Stimulated activated CD8-positive, alpha-beta memory T cell treated with anti-CD3 and anti-CD28 coated beads, Interleukin-7, amount 100 ng/mL, for 48 hours (primary cell): ENCODE measurements at places on chromosomes 7 and 10.

DNA sequence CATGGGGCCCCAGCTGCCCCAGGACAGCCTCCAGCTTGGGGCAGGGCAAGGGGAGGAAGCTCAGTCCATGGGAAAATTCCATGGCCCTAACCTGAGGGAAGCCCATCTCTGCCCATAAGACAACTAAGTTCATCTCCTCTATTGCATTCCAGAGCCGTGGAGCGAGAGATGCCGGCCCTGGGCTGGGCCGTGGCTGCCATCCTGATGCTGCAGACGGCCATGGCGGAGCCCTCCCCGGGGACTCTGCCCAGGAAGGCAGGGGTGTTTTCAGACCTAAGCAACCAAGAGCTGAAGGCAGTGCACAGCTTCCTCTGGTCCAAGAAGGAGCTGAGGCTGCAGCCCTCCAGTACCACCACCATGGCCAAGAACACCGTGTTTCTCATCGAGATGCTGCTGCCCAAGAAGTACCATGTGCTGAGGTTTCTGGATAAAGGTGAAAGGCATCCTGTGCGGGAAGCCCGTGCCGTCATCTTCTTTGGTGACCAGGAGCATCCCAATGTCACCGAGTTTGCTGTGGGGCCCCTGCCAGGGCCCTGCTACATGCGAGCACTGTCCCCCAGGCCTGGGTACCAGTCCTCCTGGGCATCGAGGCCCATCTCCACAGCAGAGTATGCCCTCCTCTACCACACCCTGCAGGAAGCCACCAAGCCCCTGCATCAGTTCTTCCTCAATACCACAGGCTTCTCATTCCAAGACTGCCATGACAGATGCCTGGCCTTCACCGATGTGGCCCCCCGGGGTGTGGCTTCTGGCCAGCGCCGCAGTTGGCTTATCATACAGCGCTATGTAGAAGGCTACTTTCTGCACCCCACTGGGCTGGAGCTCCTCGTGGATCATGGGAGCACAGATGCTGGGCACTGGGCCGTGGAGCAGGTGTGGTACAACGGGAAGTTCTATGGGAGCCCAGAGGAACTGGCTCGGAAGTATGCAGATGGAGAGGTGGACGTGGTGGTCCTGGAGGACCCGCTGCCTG is 4.3 kb downstream of the AOC1 start:
- no peak for DNase-seq

DNA sequence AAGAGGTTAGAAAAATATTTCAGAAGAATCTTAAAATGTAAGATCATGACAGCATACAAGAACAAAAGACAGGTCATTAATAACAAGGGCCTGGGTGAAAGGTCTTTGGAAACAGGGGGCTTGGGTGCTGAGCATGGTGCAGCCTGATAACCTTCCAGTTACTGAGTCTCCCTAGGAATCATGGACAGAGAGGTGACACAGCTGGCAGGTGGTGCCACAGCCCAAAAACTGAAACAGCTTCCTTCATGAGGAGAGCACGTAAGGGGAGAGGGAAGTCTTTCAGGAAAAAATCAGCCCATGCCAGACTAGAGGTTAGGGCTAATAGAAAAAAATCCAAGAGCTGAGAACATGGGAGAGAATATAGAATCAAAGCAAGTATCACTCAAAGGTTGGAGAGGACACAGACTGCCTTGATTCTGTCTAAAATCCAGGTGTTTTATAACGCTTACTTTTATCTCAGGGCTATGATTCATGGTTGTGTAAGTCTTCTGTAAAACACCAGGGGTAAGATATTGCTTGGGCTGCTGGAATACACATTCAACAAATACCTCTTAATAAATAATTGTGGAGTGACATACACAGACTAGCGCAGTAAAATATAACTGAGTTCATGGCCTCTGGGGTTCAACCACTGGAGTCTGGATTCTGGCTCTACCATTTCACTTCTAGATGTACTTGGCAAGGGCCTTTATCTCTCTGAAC is 88.1 kb downstream of the SEMA3C start:
- no peak for DNase-seq

- no peak for DNase-seq
Measured at GRCh38 chr10:56231436-56231835, 129.6 kb downstream of the ZWINT start.

- no peak for DNase-seq
Measured at GRCh38 chr10:103231047-103231551, 14.6 kb upstream of the RPEL1 start.

GRCh38 chr10:75037171-75038153 is 74.0 kb upstream of the SAMD8 start:
- no peak for DNase-seq

DNA sequence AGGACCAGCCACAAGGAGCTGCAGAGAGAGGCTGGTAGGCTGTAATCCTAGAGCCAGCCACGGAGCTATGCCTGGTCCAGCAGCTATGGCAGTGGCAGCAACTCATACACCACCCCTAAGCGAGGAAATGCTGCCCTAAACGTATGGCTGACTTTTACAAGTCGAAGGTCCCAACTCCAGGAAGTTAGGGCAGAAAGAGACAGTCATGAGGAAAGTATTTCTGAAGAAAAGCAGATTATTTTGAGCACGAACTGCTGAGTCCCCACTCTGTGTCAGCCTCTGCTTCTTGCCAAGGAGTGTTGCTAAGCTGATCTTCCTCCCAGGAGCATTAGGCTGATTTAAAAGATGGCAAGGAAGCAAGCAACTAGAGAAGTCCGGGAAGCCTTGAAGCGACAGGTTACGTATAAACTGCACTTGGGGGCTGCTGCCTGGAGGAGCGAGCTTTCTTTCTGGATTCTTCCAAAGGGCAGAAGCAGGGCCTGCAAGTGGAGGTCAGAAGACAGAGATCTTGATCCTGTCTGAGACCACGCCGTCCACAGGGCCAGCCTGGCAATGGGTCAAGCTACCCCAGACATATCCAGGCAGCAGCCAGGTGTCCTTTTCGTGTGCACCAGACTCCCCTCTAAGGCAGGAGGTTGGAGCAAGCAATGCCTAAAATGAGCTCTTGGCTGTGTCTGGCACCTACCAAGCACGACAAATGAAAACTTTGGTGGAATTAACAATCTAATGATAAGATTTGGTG is 39.4 kb downstream of the PLXNA4 start:
- no peak for DNase-seq

DNA sequence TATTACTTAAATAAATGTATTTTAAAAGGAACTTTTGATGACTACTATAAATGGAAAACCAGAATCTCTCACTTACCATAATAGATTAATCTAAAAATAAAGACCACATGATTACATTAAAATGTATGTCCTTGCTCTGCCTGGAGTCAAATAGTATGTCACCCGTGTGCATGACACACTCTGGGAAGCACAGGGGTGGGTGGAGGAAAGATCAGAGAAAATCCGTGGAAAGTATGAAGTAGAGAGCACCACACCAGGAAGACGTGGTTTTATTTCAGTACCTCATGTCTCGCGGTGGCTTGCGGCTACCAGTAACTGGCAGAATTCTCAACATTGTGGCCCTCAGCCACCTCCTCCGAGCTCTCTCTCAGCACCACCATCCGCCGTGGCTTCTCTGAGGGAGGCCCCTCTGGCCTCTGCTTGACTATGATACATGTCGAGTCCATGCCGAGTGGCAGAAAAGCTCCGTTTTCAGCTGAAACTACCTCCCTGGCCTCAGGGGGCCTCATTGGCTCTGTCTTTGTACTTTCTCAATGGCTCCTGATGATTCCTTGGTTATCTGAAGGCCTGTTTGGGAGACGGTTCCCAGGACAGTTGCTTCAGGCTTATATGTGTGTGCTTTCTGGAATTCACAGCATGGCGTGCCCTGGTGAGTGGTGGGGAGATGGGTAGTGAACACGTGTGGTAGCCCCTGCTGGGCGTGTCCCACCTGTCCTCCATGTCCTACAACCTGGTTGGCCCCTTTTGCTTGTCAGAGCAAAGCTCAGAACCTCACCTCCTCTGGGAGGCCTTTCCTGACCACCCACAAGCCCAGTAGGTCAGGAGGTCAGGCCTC is 49.8 kb downstream of the LHPP start:
- DNase-seq: no peak

DNA sequence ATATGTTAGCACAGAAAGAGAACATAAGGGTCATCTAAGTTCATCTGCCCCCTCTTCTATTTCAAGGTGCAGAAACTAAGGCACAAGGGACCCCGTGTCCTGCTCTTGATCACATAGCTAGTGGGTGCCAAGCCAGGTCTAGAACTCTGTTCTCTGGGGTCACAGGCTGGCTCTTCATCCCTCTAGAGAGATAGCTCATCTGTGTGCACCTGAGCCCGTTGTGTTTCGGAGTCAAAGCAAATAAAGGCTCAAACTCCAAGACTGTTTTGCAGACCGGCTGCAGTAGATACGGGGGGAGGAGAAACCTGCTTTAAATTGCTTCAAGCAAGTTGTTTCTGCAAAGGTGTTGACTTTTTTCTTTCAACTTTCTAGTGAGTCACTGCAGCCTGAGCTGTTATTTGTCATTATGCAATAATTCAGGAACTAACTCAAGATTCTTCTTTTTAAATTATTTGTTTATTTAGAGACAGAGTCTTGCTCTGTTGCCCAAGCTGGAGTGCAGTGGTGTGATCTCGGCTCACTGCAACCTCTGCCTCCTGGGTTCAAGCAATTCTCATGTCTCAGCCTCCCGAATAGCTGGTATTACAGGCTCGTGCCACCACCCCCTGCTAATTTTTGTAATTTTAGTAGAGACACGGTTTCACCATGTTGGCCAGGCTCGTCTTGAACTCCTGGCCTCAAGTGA is 6.5 kb downstream of the BLVRA start:
- DNase-seq: no peak

- no peak for DNase-seq
Measured at GRCh38 chr7:134782121-134782623, 2.7 kb downstream of the CALD1 start.

- no peak for DNase-seq
Measured at GRCh38 chr10:8498881-8499280, 444.4 kb downstream of the GATA3 start.

DNA sequence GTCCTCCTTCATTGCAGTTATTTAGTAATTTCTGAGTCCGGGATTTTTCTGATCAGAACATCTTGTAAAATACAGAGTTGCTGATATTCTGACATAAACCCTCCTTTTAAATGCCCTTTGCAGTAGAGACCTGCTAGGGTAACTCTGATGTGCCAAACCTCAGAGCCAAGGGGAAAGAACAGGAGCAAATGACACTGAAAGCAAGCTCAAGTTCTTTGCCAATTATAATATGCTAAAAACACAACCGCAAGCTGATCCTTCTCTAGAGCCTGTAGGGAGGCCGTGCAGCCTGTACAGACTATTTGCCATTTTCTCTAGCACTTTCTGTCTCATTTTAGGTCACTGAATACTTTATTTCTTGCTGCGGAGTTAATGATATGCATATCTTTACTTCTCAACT is 240.4 kb downstream of the CAMK1D start:
- no peak for DNase-seq

DNA sequence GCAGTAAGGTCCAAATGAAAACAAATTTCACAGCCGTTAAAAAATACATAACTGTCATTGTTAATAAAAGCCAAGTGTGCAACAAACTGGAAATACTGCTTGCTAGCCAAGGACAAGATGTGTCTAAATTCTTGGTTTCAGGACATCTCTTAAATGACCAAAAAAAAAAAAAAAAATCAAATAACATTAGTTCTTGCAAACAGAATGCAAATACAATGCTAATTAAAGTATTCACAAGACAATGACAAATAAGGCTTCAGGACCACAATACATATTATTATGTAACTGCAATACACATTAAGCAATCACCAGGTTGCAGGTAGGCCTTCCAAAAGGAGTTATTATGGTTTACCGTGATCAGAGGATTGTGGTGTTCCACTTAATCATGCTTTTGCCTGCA is 3.6 kb downstream of the ARHGAP21 start:
- DNase-seq: no peak

- DNase-seq: no peak
Measured at GRCh38 chr10:75403144-75403938, 1.8 kb upstream of the ZNF503 start.

- DNase-seq: no peak
Measured at GRCh38 chr7:7231000-7231399, 48.7 kb downstream of the C1GALT1 start.

DNA sequence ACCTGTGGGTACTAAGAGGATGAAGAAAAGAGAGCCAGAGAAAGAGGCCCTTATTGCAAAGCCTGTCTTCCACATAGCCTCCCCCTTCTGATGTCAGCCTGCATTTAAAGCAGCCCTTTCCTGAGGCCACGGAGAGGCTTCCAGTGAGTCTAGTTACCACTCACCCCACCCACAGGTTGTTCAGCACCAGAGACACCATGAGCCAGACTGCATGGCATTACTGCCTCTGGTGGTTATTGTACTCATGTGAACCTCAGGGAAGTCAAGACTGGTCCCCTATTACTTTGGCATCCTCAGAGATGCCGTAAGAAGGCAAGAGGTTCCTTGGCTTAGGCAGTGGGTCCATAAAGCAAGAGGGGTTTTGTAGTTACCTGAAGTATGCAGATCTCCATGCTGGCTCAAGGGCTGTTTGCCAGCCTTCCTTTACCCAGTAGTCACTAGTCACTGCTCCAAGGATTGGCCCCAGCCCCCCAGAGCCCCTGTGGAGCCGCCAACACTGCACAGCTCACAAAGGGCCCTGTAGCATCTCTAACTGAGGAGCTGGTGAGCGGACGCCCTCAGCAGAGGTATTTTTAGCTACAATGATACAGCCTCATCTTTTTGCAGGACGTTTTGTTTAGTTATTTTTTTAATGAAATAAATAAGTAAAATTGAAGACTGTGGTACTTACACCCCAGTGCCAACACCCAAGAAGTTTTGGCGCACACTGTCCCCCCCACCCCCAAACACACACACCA is 20.7 kb downstream of the LRRC4 start:
- DNase-seq: no peak

- DNase-seq: no peak
Measured at GRCh38 chr10:129424978-129425377, 42.1 kb upstream of the MGMT start.

- no peak for DNase-seq
Measured at GRCh38 chr10:126867567-126868365, 37.5 kb upstream of the DOCK1 start.

DNA sequence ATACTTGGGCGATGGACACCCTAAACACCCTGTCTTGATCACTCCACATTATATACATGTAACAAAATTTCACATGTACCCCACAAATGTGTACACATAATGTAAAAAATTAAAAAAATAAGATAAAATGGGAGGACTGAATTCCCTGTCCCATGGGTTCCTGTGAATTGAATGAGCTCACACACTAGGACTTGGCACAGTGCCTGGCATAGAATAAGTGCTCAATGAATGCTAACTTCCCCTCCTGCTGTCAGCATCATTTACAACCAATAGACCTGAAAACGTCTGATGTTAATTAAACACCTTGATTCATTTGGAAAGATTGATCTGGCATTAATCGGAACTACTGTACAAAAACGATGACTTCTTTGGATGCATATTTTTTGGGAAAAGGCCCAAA is 117.3 kb upstream of the ZNF438 start:
- no peak for DNase-seq

- DNase-seq: no peak
Measured at GRCh38 chr10:69884024-69884367, 82.3 kb downstream of the COL13A1 start.

GRCh38 chr10:114953047-114953446 is 15.1 kb downstream of the TRUB1 start:
- DNase-seq: no peak

GRCh38 chr7:37364856-37365255 is 83.8 kb downstream of the ELMO1 start:
- DNase-seq: no peak
